GM12865 (cell line): ENCODE measurements at places on chromosomes 1 and 21.

DNA sequence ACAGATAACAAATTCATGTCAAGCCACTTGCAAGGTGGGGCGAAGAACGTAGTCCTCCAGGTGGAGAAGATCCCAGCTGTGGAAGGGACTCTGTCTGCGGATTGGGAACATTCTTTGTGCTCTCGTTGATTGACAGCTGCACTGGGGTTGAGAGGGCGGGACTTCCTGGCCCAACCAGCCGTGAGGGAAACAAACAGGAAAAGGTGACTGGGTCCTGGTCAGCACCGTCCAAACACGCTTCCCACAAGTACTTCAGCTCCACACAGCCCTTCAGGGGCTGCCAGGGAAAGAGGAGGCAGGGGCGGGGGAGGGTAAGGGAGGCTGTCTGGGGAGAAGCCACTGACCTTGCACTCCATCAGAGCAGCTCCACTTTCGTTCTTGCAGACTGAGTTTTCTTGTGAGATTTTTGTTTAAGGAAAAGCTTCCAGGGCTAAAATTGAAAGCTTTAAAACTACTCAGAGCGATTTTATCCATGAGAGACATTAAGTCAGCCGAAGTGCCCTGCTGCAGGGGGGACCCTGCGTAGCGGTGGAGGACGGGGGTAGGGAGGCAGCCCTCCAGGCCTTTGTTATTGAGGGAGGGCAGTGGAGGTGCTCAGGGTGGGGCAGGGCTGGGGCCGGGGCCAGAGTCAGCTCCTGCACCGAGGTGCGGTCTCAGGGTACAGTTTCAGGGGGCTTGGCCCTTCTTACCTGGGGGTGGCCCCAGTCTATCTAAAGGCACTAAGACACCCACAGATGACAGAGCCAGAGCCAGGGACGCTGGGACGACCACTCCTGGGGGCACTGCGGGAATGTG is 21.6 kb upstream of the STUM start:
- peak; percentile 18 for DNase-seq

DNA sequence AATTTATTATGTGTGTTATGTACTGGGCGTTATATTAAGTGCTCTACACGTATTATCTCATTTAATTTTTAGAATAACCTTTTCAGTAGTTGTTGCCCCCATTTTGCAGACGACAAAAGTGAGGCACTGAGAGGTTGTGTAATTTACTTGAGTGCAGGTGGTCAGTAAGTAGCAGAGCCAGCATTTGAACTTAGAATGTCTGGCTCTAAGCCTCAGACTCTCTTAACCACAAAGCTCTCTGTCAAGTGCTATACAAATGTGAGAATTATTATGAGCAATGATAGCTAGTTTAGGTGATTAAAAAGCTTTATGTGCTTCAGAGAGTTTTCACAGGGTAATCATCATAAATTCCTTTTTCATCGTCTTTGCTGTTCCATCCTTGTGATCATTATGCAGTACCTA is 96.3 kb upstream of the UBE2U start:
- DNase-seq, result no peak

GRCh38 chr1:45574105-45574626 is 9.7 kb upstream of the NASP start:
- no peak for DNase-seq

- no peak for DNase-seq
Measured at GRCh38 chr1:240312872-240313271, 221.2 kb downstream of the FMN2 start.

- no peak for DNase-seq
Measured at GRCh38 chr1:39652105-39652504, 12.7 kb upstream of the HEYL start.

- no peak for DNase-seq
Measured at GRCh38 chr1:34379911-34380310, 203.2 kb downstream of the C1orf94 start.

DNA sequence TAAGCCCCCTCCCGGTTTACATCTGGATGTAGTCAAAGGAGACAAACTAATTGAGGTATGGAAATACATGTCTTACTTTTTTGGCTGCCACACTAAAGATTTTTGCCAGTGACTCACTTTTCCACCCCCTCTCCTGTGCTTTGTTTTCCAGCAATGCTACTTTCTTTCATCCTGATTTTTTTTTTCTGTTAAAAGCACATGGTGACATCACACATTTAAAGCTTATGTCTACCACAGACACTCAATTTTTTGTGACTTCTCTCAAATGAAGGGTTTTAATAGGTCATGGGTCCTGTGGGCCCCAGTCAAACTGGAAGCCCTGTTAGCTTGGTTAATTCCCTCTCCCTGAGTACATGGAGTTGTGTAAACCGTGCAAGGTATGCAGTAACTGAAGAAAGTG is 2.2 kb downstream of the PPP1R8 start:
- no peak for DNase-seq

- no peak for DNase-seq
Measured at GRCh38 chr1:21262293-21263051, 27.8 kb downstream of the ECE1 start.

DNA sequence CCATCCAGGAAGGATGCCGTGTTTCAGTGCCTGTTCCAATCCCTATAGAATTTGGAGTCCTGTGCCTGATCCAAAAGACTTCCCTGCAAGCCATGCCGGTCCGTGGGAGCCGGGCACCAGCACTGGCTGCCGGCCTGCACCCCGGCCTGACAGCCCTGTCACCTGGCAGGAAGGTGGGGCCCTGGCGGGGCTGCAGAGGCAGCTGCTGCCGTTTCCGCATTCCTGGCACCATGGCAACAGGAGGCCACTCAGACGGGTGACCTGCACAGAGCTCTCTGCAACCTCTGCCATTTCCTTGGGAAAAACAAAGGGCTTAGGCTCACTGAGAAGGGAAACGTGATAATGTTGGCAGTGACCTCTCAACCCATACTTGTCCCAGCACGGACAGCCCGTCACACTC is 63.2 kb upstream of the TMEM51 start:
- peak; percentile 42 for DNase-seq

DNA sequence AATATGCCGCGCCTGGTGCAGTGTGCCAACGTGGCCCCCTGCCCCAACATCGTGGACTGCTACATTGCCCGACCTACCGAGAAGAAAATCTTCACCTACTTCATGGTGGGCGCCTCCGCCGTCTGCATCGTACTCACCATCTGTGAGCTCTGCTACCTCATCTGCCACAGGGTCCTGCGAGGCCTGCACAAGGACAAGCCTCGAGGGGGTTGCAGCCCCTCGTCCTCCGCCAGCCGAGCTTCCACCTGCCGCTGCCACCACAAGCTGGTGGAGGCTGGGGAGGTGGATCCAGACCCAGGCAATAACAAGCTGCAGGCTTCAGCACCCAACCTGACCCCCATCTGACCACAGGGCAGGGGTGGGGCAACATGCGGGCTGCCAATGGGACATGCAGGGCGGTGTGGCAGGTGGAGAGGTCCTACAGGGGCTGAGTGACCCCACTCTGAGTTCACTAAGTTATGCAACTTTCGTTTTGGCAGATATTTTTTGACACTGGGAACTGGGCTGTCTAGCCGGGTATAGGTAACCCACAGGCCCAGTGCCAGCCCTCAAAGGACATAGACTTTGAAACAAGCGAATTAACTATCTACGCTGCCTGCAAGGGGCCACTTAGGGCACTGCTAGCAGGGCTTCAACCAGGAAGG is 4.3 kb downstream of the GJB3 start:
- DNase-seq, result no peak

DNA sequence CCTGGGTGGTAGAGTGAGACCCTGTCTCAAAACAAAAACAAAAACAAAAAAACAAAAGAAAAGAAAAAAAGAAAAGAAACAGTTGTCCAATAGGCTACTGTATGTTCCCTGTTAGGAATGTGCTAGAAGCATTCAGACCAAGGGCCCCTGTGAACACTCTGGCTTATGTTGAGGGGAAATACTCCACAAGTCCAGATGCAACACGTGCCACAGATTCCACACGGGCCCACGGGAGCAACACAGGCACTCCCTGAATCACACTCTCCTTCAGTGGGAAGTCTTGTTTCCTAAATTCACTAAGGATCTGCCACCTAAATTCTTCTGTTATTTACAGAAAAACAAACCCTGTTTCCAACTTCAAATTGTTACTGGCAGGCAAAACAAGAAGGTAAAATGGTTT is 291.1 kb downstream of the PCP4 start:
- no peak for DNase-seq

DNA sequence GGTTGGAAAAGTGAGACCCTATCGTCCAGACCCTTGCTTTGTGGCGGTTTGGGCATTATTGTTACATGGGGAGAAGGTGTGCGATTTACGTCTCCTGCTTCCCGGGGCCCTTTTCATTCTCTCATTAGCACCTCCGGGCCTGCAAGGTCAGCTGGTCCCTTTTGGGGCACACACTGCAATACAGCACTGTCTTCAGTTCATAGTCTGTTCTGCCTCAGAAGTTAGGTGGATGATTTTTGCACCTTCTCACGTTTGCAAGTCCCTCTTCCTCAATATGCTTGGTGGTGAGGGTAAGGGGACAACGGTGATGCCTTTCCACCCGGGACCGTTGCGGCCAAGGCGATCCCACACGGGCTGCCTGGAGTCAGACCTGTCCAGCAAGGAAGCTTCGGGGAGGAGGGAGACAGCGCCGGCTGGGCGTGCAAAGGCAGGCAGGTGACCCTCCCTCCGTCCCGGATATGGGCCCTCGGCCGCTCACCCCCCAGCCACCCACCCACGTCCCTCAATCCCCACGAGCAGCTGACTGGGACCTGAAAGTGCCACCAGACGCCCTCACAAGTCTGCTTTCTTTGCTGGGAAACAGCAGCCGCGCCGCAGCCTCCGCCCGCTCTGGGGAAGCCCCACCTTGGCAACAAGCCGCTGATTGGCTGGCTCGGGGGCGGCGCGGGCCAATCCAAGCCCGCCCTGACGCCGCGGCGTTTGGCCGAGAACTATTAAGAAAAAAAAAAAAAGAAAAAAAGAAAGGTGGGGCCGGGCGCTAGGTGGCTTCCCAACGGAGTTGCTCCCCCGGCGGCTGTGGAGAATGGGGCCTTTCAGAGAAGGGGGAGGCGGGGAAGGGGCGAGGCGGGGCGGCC is 21.7 kb downstream of the BTG2 start:
- peak; percentile 98 for DNase-seq

DNA sequence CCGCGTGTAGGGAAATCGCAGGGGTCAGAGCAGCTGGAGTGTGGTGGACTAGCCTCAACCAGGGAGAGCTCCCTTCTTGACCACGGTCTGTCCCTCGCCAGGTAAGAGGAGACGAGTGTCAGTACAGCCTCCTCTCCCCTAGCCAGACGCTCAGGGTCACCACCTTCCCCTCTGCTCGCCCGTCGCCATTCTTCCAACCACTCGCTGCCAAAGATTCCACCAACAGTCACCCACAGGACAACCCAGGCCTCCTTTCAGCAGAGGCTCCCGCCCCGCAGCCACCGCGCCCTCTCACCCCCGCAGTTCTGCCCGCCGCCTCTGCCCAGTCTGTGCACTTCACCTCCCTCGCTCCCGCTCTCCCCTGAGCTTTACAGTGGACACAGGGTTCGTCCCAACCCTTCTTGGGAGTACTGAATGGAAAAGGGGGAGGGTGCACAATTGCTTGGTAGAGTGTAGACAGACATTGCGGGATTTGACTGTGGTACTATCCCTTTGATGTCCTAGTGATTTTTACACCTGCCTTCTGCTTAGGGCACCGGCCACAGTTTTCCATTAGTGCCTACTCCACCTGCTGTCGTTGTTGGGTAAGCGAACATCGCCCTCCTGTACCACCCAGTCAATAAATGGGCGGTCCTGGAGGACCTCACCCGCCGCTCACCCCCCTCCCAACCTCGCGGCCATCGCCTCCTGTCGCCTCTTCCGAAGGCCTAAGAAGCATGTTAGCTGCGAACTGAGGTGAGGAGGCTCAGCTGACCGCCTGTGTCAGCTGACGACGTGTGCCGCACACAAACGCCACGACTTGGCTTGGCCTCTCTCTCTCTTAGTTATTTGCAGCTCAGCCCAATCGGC is 9.2 kb upstream of the NBPF11 start:
- no peak for DNase-seq

DNA sequence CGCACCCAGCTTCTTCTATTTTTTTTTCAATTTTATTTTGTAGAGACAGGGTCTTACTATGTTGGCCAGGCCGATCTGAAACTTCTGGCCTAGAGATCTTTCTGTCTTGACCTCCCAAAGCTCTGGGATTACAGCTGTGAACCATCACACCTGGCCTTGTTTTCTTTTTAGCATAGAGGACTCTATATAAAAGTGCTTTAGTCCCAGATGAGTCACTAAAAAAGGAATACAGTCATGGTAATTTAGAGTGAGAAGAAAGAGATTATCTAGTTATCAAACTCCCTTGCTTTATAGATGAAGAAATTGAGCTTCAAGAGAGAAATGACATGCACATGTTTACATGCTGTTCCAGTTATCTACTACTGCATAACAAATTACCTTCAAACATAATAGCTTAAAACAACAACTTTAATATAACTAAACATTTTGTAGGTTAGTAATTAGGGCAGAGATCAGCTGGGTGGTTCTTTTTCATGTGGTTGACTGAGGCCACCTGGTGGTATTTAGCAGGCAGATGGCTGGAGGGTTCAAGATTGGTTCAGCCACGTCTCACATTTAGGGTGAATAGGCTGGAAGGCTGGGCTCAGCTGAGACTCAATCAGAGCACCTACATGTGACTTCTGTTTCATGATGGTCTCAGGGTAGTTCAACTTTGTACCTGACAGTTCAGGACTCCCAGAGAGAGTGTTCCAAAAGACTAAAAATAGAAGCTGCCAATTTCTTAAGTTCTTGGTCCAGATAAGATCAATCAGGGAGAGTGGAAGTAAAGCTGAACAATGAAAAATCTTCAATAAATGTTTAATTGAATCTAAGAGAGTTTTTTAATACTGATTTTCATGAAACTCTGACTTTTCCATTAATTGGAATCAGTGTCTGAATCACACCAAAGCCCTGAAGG is 16.9 kb upstream of the MTF2 start:
- peak; percentile 68 for DNase-seq

DNA sequence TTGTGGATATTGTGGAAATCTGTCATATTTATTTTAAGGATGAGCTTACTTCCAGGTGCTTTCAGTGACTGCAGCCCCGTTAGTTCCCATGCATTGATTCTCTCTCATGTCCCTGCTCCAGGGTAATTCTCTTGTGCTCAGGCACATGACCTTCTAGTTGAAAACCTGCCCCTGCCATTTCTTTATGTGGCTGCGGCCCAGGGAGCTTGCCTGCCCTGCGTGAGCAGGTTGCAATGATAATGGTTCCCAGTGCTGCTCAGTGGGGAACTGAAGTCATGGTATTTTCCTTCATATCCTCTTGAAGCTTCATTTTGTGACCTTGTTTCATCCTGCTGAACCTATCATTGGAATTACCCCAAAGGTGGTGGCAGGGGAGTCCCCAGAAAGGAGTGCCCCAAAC is 229.8 kb downstream of the DISC1 start:
- DNase-seq, result peak; percentile 18

DNA sequence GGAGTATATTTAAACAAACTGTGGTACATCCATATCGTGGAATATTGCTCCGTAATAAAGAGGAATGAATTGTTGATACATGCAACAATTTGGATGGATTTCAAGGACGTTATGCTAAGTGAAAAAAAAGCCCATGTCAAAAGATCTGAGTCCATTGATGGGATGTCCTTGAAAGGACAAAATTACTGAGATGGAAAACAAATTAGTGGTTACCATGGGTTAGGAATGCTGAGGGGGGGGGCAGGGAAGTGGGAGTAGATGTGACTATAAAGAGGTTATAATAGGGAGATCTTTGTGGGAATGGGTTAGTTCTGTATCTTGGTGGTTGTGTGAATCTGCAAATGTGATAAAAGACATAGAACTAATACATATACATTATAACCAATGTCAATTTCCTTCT is 409.3 kb downstream of the SRGAP2C start:
- no peak for DNase-seq
